ENCODE measurements at places on chromosomes 12 and 14.

DNA sequence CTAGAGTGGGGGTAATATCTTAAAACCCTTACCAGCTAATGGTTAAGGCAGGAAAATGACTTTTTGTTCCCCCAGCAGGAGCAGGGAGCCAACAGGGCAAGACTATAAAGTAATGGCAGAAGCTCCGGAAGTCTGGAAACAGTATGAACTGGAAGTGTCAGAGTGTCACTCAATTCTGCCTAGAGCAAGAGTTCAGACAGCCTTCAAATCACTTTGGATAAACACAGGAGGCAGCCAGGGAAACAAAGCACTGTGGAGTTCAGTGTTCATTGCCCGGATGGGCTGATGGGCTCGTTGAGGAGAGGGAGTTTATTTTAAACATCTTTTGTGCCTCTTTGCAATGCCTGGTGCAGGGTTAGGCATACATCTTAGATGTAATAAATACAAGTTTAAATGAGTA lies 16.5 kb upstream of the DYRK2 start:
- no peak for DNase-seq

DNA sequence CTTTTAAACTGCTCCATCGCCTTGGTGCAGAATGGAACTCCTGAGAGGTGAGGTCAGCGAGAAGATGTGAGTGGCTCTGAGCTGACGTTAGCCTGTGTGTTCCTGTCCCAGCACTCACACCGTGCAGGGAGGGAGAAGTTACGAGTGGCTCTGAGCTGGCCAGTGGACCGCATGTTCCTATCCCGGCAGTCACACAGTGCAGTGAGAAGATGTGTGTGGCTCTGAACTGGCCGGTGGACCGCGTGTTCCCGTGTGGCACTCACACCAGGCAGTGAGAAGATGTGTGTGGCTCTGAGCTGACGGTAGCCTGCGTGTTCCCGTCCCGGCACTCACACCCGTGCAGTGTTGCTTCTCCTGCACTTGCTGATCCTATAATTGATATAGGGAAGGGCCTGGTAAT lies 59.9 kb downstream of the VCPKMT start:
- DNase-seq = no peak

DNA sequence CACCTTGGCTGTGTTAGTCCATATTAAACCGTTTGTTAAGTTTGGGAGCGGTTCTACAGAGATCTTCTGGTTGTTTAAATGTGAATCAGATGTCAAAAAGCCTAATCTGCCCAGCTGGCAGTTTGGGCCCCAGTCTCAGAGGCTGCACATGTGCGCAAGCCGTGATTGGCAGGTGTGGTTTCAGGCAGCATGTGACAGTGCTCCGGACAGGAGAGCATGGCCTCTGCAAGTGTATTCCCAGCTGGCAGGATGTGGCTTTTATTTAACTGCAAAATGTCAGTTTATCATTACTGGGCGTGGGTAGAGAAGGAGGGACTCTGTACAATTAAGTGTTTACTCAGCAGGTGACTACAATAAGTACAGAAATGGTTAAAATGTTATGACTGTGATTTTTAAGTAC lies 77.5 kb downstream of the PELI2 start:
- peak; percentile 61 for DNase-seq

- peak; percentile 29 for DNase-seq
These were observed 177.7 kb upstream of the FRMD6 start for GRCh38 chr14:51473808-51474565.

GRCh38 chr12:44697511-44697910 lies 178.6 kb downstream of the NELL2 start:
- DNase-seq = no peak

DNA sequence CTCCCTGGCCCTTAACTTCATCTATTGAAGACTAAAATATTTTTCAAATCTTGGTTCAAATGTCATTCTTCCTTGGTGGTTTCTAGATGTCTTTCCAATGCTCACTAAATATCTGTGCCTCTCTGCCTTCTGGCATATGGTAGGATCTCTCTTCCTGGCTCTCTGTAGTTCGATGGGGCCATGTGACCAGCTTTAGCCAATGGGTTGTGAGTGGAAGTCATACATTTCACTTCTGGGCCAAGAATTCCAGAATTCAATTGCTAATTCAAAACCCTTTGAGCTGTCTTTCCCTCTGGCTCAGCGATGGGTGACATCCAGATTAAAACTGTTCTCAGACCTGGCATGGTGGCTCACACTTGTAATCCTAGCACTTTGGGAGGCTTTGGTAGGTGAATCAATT lies 25.8 kb upstream of the CTDSP2 start:
- no peak for DNase-seq

DNA sequence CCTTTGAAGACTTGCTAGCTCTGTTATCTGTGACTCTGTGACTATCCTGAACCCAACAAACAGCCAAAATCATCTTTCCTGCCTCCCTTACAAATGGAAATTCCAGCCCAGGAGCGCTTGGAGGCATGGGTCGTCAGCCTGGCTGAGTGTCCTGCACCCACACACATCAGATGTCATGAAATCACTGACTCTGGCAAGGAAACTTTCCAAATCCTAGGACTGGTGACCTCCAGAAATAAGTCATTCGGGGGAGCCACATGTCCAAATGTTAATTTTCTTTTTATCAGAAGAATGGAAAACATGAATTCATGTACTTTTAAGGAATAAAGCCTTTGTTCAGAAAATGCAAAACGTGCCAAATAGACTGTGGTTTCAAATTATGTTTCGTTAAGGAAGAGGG lies 96.3 kb upstream of the EVL start:
- no peak for DNase-seq

GRCh38 chr14:60618241-60618640 lies 31.0 kb downstream of the SIX1 start:
- no peak for DNase-seq

- DNase-seq = no peak
These were observed 16.7 kb upstream of the E2F7 start for GRCh38 chr12:77082021-77082420.

DNA sequence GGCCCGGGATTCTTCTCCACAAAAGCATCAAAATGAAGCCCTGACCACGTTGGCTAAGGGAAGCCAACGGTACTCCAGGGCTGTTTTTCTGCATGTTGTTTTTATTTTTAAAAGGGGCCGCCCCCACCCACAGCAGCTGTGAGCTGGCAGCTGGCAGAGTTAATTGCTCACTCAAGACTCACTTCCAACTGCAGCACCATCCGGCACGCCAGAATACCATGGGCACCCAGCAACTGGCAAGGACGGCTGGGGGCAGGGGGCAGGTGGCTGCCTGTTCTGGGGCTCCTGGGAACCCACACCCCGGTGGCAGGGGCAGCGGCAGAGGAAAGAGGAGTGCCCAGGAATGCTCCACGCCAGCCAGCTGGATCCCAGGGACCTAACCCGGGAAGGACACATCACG lies 44.3 kb downstream of the NCOR2 start:
- no peak for DNase-seq

- DNase-seq = no peak
These were observed 51.9 kb downstream of the KCNK10 start for GRCh38 chr14:88271205-88271604.

DNA sequence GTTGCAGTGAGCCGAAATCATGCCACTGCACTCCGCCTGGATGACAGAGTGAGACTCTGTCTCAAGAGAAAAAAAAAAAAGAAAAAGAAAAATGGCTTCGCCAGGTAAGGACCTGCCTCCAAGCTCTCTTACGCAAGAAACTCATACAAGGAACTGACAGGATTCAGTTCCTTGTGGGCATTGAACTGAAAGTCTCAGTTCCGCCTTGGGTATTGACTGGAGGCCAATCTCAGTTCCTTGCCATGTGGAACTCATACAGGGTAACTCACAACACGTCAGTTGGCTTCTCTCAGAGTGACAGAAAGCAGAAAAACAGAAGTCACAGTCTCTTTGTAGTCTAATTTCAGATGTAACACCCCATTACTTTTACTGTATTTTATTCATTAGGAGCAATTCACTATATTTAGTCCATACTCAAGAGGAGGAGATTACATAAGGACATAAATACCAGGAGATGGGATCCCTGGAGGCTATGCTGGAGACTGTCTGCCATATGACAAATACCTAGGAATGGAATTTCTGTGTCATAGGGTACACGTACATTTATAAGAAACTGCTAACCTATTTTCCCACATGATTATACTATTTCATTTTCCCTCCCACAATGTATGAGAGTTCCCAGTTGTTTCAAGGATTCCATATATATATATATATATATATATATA lies 11.4 kb upstream of the NOPCHAP1 start:
- DNase-seq = no peak

DNA sequence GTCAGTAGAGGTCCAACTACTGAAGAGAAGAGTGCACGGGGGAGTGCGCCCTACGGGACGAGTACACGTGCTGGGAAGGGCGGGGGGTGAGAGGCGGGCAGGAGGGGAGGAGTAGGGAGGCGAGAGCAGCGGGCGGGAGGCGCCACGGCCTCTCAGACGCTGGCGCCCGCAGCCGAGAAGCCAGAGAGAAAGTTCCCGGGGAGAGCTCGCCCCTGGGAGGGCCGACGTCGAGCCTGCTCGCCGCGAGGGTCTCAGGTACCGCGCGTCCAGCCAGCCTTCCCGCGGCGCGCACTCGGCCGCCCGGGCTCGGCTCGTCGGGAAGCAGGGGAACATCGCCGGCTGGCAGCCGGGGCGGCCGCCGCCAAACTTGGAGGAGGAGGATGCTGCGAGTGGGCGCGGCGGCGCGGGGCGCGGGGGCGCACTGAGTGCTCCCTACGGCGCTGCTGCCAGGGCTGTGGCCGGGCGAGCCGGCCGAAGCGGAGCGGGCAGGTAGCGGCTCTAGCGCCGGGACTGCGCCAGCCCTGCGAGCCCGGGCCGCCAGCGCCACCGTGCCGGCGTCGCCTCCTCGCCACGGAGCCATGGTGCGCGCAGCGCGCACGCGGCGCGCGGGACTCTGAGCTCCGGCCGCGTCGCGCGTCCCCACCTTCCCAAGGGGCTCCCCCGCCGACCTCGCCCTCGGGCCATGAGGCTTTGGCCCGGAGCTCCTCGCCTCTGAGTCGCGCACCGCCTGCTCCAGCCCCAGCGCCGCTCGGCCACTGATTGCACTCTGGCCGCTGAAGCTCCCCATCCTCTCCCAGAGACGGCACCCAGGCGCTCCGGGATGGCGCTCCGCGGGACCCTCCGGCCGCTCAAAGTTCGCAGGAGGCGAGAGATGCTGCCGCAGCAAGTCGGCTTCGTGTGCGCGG lies at the start of gene SLC24A4:
TSS of gene SLC24A4 (plus strand) at position 155 of the 905 bp plus-strand sequence. CDS start at position 821, 666 bp downstream.
- peak; percentile 6 for DNase-seq

- DNase-seq = no peak
These were observed 525 bp upstream of the GPR68 start for GRCh38 chr14:91245029-91245428.

DNA sequence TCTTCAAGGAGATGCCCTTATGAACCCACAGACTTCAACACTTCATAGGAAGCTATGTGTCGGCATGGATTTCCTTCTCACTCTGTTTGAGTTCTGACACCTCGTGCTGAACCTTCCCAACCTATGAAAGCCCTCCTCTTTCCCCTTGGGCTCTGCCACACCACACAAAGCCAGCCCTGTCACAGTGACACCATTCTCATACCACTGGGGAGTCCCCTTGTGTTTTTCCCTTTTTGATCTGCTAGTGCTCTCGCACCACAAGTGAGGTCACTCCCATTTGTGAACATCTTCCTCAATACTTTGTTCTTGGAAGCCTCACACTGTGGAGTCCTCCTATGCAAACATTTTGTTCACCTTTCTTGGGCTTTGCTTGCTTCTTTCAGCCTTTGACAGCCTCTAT lies 264.6 kb upstream of the ALG10 start:
- DNase-seq = no peak

DNA sequence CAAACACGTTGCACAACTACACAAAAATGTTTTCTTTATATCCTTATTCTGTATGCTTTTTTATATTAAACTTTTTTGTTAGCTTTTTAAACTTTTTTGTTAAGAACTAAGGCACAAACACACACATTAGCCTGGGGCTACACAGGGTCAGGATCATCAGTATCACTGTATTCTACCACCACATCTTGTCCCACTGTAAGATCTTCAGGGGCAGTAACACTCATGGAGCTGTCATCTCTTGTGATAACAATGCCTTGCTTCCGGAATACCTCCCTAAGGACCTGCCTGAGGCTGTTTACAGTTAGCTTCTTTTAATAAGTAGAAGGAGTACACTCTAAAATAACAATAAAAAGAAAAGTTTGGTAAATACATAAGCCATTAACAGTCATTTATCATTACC lies 42.2 kb downstream of the PLEKHA5 start:
- no peak for DNase-seq

DNA sequence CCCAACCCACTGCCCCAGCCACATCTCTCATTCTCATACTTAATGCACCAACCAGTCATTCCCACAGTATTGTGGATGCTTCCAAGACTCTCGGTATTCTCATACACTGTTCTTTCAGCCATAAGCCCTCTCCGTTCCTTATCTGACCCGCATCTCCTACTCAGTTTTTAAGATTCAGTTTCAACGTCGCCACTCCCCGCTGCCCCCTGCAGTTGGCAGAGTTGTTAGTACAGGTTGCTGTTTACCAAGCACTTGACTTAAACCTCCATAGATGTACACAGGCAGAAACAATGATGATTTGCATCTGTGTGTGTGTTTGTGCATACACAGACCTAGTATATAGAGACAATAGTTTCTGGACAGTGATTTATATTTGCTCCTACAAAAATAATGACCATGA lies 40.2 kb downstream of the PAH start:
- DNase-seq = no peak

GRCh38 chr12:34343345-34343744 lies 321.0 kb downstream of the ALG10 start:
- DNase-seq = no peak

- DNase-seq = no peak
These were observed 64.3 kb downstream of the ZNF664 start for GRCh38 chr12:124037331-124037730.

GRCh38 chr12:54428050-54429013 lies 9.3 kb upstream of the ITGA5 start:
- DNase-seq = peak; percentile 70

GRCh38 chr14:23310546-23310945 lies 3.9 kb downstream of the BCL2L2 start:
- no peak for DNase-seq

DNA sequence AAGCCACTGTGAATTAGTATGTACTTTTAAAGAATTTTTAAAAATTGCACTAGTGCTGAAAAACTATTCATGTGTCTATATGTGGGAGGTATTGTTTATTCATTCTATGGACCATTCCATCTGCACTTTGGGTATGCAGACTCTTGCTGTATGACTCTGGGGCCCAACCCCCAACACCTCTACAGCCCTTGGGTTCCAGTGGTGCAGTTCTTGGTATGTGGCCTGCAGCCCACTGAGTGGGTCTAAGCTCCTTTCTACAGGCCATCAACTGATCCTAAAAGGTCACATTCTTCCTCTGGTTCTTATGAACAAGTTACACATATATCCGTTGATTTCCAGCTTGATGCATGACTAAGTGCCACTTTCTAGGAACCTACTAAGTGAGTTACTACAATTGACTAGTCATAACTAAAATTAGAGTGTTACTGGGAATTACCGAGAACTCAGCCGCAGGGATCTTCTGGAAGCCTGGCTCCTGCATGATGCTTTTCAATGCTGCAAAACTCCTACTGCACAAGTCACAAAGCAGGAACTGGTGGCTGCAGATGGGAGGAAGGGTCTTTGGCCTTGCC lies 62.4 kb upstream of the MED13L start:
- DNase-seq = no peak

GRCh38 chr14:77088219-77088618 lies 9.8 kb upstream of the CIPC start:
- DNase-seq = no peak

- no peak for DNase-seq
These were observed 136.8 kb downstream of the DACT1 start for GRCh38 chr14:58774531-58774930.

GRCh38 chr14:89330236-89331002 lies 86.6 kb downstream of the FOXN3 start:
- peak; percentile 95 for DNase-seq

GRCh38 chr14:22982477-22983245 lies at the start of gene AJUBA:
TSS of gene AJUBA (minus strand) at chr14:22982551. CDS start at chr14:22982266, 285 bp downstream.
- peak; percentile 91 for DNase-seq

Measured in choroid plexus epithelial cell (primary cell).